Cerebellar nuclear complex (tissue), 1 donor: ENCODE measurements at places on chromosomes 6 and 20.

DNA sequence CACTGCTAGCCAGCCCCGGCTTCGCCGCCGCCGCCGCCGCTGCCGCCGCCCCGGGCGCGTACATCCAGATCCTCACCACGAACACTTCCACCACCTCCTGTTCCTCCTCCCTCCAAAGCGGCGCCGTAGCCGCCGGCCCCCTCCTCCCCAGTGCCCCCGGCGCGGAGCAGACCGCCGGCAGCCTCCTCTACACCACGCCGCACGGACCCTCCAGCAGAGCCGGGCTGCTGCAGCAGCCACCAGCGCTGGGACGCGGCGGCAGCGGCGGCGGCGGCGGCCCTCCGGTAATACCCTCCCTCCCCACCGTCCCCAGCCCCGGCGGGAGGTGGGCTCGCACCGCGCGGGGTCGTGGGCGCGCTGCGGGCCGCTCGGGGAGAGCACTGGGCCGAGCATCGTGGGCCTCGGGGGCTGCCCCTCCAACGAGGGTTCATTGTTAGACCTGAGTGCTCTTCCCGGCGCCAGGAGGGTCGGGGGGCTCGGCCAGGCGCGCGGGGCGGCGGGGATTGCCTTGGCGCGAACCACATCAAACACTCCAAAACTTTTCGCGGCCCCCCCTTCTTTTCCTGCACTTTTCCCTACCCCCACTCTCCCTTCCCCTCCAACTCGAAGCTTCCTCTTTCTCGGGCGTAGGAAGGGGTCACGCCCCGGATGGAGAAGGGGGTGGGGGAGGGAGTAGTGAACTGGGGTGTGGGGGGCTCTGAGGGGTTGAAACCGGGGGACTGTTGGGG, 827 bp downstream of the E2F3 start:
- no peak for DNase-seq

- no peak for DNase-seq
Observed at GRCh38 chr6:154951345-154952200, 43.5 kb upstream of the TIAM2 start.

DNA sequence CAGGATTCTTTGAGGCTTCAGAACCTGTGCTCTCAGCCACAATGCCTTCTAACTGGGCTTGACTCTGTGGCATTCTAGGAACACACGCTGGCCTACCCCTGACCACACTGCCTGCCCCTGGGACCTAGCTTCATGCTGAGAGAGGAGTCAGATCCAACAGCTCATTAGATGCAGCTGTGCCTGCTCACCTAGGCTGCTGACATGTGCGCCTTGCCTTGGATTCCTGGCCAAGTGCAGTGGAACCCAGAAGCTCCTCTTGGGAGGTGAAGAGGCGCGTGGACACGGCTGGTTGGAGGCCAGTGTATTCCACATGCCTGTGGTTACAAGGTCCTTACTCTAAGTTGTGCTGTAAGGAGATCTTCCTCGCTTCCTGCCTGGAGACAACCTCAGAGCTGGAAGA, 24.7 kb upstream of the KCNK16 start:
- no peak for DNase-seq

- no peak for DNase-seq
Observed at GRCh38 chr20:20930500-20930899, 175.7 kb downstream of the LINC00237 start.

DNA sequence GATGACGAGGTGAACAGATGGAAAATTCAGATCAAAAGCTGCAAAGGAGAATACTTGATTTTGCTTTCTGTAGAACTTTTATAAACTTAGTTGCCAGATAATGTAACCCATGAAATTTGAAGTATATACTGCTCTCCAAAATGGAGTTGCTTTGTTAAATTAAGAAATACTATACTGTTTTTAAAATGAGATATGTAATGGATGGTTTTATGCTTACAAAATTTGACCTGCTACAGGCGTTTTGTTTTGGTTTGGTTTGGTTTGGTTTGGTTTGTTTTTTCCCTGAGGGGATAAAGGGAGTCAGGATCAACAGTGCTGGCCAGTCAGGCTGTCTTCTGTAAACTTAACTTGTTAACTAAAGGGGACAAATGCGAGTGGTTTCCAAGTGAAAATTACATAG, 55.6 kb upstream of the KIF25 start:
- no peak for DNase-seq

- DNase-seq = no peak
Observed at GRCh38 chr6:166997768-166998255, 1.4 kb upstream of the CEP43 start.

GRCh38 chr6:3379482-3380060, 77.3 kb downstream of the SLC22A23 start:
- DNase-seq = no peak

DNA sequence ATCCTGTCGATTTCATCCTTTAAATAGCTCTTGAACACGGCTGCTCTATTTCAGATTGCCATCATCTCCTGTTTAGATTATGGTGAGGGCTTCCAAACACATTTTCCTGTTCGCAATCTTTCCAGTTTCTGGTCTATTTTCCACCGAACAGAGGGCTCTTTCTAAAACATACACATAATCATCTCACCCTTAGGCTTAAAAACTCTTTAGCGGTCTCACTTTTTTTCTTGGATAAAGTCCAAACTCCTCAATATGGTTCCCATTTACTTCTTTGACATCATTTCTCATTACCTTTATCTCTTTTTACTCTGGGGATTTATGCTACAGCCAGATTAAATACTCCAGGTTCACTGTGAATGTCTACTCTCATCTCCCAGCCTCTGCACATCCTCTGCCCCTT, 103.4 kb upstream of the STMND1 start:
- no peak for DNase-seq

DNA sequence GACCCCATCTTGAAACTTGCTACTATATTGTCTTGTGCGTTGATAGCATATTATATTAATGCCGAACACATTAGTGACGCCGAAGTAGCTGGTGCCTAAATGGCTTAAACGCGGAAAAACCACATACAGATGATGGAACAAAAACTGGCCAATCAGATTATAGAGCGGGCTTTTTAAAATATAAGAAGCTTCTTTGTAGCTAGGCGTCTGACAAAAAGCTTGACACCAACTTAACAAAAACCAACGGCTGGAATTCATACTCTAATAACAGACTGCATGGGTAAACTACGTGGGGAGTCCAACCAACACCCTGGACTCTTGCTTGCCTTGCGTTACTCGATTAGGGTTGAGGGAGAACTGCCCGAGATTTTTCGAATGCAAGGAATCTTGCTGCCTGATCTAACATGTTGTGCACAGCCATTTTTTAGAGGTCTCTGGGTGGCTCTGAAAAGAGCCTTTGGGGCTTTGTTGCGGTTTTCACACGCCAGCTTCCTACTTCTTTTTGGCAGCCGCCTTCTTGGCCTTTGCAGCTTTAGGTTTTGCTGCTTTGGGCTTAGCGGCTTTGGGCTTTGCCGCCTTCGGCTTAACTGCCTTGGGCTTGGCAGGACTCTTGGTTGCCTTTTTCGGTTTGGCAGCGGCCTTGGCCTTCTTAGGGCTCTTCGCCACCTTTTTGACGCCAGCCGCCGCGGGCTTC, 45.7 kb downstream of the OR2B2 start:
- DNase-seq = no peak

DNA sequence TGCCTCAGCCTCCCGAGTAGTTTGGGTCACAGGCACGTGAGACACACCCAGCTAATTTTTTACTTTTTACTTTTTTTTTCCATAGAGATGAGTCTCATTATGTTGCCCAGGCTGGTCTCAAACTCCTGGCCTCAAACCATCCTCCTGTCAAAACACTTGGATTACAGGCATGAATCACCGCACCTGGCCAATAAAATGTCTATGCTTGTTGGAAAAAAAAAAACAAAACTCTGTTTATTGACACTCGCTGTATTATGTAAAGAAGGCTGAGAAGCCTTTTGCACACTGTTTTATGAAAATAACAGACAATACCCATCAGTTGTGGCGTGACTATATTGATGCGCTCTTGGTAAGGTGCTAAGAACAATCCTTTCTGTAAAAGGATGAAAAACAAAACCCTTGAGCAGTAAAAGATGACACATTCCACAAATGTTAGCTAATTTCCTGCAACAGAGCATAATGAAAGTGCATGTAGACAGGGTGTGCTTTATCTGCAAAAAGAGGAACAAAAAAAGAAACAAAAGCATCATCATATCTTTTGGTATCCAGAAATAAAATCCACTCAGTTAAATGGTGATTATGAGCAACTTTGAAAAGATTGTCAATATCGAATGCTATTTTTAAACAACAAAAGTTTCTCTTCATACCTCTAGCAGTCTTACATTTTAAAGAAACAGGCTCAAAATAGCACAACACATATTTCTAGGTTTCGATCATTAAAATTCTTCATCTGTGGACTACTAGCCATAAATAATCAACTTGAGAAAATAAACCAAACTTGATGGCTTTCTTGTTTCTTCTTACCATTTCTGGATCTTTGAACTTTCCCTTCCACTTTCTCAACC, 108.3 kb upstream of the PHACTR1 start:
- DNase-seq = no peak

DNA sequence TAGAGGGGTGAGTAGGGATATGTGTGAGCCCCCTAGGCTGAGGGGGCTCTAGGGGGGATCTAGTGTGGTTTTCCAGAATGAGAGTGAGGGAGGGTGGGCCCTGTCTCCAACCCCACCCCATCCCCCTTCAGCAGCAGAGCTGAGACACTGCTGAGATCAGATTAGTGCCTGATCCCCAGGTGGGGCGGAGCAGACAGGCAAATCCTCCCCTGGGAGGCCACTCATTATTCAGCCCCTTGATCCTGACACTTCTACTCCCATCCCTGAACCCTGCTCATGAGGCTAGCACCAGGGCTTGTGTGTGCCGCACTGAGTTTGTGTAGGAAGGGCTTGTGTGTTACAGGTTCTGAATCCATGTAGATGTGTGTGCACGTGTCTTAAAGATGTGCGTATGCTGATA, 42.5 kb downstream of the SPDEF start:
- DNase-seq = no peak

DNA sequence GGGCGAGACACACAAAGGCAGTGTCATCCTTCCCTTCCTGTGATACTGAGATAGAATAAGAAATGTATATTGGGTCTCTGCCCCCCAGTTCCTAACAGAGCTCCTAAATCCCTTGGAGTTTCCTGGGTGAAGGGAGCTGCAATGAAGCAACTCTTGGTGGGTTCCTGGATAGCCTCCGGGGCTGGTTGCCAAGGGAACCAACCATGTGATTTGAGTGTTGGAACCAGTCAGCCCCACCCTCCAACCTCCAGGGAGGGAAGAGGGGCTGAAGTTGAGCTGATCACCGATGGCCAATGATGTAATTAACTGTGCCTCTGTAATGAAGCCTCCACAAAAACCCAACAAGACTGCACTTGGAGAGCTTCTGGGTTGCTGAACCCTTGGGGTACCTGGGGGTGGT, 116.6 kb downstream of the SLC22A3 start:
- no peak for DNase-seq

DNA sequence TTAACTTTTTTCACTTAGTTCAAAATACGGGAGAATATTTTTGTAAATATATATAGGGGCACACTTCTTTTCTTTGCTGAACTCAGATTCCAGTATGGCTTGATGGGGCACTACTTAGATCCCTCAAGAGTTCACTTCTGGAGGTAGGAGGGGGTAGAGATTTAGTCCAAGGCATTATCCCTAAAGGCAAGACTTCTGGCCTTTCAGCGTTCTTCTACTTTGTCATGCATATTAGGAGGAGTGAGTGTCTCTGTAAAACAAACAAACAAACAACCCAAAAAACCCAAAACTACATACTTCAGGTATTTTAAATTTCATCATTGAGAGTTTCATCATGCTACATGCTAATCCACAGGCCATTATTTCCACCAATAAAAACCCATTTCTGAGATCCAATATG, 32.0 kb downstream of the SMPDL3A start:
- DNase-seq = no peak

DNA sequence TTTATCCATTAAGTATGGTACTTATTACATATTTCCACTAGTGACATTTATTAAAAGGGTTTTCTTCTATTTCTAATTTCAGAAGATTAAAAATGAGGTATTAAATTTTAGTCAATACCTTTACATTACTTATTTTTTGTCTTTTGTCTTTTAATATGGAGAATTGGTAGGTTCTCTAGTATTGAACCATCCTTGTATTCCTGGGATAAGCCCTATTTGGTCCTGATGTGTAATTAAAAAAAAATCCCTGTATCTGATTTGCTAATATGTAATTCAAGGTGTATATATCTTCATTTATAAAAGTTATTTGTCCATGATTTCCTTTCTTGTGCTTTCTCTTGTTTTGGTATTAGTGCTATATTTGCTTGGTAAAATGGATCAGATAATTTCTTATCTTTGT, 153.7 kb downstream of the TRMT11 start:
- DNase-seq = no peak

GRCh38 chr6:100171533-100172321, 177.7 kb upstream of the MCHR2 start:
- DNase-seq = no peak

DNA sequence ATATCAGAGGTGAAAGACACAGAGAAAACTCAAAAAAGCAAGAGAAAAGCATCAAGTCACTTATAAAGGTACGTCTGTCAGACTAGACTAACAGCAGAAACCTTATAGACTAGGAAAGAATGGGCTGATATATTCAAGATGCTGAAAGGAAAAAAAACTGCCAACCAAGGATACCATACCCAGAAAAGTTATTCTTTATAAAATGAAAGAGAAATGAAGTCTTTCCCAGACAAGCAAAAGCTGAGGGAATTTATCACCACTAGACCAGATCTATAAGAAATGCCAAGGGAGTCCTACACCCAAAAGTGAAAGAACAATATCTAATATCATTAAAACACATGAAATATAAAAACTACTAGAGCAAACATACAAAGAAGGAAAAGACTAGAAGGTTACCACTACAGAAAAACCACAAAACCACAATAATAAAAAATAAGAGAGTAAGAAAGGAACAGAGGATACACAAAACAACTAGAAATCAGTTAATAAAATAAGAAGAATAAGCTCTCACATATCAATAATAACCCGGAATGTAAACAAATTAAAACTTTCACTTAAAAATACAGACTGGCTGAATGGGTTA, 6.2 kb downstream of the MOXD1 start:
- no peak for DNase-seq

- no peak for DNase-seq
Observed at GRCh38 chr6:52904562-52905279, 4.8 kb downstream of the GSTA3 start.

GRCh38 chr6:28442586-28442985, 705 bp downstream of the ZSCAN23 start:
- DNase-seq = no peak

DNA sequence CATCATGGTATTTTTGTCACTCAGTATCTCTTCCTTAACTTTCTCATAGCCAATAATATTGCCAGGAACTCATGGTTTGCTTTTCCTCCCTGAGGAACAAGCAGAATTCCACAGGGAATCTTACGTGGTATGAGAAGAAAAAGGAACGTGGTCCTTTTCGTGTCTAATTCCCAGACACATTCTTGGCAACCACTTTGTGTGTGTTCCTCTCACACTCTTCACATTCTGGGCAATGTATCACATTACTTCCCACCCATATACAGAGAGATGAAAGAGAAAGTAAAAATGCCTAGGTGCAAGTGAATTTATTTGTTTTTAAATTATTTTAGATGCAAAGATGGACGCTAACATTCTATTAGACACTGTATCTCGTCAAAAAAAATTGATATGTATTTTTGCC, 102.7 kb downstream of the PTPRK start:
- DNase-seq = no peak
